Activated CD4-positive, alpha-beta T cell treated with anti-CD3 and anti-CD28 coated beads for 36 hours (primary cell): ENCODE measurements at places on chromosomes 16 and 17. TPM values are rescaled to one million over a fixed set of nuclear protein-coding genes. Genes with fewer than 3 reads are reported as not detected.

GRCh38 chr16:10514369-10515055 lies 65.9 kb downstream of the EMP2 start:
- peak; percentile 68 for DNase-seq

DNA sequence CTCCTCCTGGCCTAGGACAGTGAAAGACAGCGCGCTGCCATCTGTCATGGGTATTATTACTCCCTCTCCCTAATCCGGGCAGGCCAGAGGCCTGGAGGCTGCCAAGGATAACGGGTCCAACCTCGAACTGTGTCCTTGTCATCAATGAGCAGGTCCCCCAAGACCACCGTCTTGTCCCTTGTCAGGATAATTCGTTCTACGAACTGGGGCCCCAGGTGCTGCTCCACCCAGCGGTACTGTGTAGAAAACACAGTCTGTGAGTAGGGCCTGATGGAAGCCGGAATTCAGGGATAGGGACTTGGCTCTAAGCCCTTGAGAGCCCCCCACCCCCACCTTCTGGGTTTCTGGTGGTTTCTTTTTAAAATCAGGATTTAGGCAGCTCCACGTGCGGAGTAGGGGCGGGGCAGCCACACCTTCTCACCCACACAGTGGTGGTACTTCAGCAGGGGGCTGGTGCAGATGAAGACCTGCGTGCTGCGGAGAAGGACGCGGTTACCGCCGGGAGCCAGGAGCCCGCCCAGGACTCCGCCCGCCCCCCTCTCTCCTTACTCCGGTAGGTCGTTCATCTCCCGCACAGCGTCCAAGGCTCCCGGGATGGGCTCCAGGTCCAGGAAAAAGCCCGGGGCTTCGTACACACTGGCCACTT lies 787 bp downstream of the NT5C start:
- DNase-seq: peak; percentile 71

- DNase-seq: no peak
These were observed 2.7 kb downstream of the DLX3 start for GRCh38 chr17:49992191-49992932.

DNA sequence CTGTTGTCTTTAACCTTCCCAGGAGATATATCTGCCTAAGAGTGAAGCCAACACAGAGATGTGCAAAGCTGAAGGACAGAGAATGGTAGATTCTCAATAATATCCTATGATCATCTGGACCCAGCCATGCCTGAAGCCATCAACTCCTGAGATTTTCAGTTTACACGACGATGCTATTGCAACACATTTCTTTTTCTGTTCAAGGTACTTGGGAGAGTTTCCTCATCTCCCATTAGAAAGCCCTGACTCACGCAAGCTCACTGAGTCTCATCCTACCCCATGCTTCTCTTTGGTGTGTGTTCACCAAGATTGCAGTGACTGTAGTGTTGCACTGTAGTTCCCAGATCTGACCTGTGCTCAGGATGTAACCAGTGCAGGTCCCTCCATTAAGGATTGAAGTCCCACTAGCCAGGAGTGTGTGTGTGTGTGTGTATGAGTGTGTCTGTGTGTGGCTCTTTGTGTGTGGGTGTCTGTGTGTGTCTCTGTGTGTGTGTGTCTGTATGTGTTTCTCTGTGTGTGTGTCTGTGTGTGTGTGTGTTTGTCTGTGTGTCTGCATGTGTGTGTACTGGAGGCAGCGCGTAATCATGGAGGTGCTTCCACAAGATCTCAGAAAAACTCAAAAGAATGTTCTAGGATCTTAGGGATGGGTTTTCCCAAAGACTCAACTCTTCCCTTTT lies 15.5 kb downstream of the CES1 start:
- no peak for DNase-seq

GRCh38 chr16:66908762-66909559 lies 9.7 kb downstream of the CDH16 start:
- DNase-seq: no peak

DNA sequence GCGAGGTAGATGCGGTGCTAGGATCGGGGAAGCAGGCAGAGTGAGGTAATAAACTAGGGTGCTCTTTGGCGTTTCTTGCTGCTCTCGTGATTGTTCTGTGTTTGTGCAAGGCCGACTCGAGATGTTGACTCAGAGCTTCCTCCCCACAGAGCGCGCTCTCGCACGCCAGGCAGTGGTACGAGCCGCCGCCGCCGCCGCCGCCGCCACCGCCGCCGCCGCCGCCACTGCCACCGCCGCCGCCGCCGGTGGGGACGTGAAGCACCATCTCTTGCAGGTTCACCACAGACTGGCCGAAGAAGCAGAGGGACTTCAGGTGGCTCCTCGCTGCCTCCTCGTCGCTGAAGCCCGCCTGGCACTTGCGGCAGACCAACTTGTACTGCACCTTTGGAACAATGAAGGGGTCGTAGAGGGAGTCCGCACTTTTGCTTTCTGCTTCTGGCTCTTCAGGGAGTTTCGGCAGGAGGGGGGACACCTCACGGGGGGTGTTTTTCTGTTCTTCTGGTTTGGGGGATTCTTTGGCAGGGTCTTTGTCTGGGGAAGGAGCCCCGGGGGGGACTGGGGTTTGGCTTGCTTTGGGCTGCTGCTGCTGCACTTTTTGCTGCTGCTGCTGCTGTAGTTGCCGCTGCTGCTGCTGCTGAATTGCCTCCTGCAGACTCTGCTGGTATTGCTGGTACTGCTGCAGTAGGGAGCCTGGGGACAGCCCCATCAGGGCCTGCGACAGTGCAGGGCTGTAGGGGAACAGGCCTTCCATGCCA lies 260.2 kb downstream of the ZFHX3 start:
- peak; percentile 84 for DNase-seq

- no peak for DNase-seq
These were observed 15.9 kb downstream of the SOX9 start for GRCh38 chr17:72136692-72137091.

GRCh38 chr17:73968680-73969079 lies 234.8 kb upstream of the RPL38 start:
- no peak for DNase-seq

DNA sequence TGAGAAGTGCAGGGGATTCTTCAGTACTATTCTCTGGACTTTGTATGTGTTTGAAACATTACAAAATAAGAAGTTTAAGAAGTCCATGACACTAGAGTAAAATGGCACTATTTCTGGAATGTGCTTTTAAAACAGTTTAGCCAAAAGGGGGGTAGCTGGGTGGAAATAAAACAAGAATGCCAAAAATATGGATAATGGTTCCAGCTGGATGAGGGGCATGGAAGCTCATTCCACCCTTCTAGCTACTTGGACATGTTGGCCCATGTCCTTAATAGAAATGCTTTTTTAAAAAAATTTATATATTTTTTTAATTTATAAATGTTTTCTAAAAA lies 13.1 kb downstream of the ZC3H7A start:
- no peak for DNase-seq

GRCh38 chr16:76175718-76176117 lies 101.5 kb upstream of the CNTNAP4 start:
- no peak for DNase-seq

The KRT24 gene
- total RNA-seq: not detected

The HS3ST3B1 gene
- 5.7 TPM for total RNA-seq

The TBC1D3C gene
- not detected for total RNA-seq

The TELO2 gene
- total RNA-seq: 60.0 TPM

The KCNAB3 gene
- 8.3 TPM for total RNA-seq

The ADAD2 gene
- total RNA-seq: 0.16 TPM

The WNK4 gene
- total RNA-seq: 0.42 TPM

The FTO gene
- 57.6 TPM for total RNA-seq

The KRTAP1-1 gene
- not detected for total RNA-seq

The RNF43 gene
- total RNA-seq: 1.0 TPM
